ENCODE measurements at places on chromosomes 6 and 20.

DNA sequence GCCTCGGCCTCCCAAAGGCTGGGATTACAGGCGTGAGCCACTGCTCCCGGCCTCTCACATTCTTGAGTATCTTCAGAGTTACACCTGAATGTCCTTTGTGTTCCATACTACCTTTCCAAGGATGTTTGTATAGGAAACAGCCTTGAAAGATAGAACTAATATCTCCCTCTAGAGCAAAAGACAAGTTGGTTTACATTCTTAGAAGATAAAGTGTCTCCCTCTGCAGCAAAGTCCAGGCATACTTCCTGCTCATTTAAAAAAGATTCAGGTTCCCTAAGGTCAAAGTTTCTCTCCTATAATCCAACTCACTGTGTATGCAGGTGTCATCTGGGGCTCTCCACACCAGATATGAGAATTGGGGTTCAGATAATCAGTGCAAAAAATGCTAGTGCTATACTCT lies 224.4 kb downstream of the TPBG start:
- no peak for DNase-seq

DNA sequence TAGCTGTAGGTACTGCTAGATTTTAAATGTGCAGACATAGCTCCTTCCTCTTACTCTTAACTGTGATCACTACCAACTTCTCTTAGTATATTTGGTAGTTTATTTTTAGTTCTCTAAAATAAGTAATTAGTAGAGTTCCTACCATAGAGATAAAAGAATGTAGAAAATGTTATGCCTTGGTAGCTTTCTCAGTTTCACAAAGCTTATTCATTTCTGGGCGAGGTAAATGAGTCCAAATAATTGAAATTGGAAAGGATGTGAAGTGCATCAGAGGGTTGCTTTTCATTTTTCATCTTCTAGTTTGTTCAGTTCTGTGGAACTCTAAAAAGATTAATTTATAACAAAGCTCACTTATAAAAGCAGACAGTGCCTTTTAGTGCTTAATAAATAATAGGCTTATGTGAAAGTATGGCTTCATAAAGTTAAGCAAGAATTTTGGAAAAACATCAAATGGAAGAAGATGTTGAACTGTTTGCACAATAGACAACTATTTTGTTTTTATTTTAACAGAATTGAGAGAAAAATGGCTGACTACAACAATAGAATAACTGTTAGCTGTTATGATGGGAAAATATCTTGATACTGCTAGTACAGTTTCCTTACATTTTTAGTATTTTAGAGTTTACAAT lies 303.7 kb downstream of the UTRN start:
- no peak for DNase-seq

GRCh38 chr20:16761305-16761829 lies 13.2 kb downstream of the OTOR start:
- peak; percentile 89 for DNase-seq

GRCh38 chr6:88050140-88050818 lies 2.6 kb downstream of the SPACA1 start:
- no peak for DNase-seq
